NCI-H187 (cell line): ENCODE measurements at places on chromosomes 5 and 9.

GRCh38 chr9:102845827-102846371 is 149.2 kb upstream of the CYLC2 start:
- no peak for DNase-seq

GRCh38 chr5:168317521-168318147 is 26.2 kb downstream of the WWC1 start:
- DNase-seq, result no peak

DNA sequence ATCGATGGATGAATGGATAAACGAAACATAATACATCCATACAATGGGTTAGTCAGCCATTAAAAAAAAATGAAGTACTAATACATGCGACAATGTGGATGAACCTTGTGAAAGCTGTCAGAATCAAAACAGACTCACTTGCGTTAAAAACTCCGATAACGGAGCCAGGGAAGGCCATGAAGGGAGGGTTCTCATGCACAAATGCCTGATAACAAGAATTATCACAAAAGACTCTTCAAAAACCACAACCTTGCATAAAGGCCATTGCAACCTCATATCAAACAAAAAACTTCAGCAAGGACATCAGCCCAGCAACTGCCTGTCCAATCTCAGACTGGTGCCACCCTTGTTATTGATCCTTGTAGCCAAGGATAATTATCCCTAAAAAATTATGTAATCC is 13.7 kb downstream of the ERMP1 start:
- no peak for DNase-seq

GRCh38 chr9:134690301-134690751 is 48.7 kb downstream of the COL5A1 start:
- no peak for DNase-seq

DNA sequence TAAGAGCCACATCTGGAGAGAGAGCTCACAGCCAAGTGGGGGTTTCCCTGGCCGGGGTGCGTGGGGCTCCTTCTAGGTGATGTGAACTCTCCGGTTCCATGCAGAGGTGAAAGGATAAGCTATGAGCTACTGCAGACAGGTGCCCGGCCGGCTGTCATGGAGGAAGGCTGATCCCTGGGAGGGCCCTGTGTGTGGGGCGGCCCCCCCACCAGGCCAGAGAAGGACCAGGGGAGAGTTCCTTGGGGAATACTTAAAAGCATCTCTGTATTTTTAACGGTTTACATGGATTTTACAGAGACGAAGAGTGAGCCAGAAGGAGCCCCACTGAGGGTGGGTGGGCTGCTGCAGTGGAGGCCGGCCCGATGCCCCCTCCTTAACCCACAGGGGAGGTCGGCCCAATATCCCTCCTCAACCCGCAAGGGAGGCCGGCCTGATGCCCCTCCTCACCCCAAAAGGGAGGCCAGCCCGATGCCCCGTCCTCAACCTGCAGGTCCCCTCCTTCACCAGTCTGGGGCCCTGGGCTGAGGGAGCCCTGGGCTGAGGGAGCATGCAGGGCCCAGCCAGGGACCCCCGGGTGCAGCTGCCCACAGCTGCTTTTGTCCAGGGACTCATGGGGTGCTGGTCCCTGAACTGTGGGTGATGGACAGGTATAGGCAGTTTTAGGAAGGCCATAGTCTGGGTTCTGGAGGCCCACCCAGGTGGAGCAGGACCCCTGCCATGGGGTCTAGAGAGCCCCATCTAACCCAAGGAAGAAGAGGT is 31.9 kb downstream of the MRPL36 start:
- DNase-seq, result no peak

DNA sequence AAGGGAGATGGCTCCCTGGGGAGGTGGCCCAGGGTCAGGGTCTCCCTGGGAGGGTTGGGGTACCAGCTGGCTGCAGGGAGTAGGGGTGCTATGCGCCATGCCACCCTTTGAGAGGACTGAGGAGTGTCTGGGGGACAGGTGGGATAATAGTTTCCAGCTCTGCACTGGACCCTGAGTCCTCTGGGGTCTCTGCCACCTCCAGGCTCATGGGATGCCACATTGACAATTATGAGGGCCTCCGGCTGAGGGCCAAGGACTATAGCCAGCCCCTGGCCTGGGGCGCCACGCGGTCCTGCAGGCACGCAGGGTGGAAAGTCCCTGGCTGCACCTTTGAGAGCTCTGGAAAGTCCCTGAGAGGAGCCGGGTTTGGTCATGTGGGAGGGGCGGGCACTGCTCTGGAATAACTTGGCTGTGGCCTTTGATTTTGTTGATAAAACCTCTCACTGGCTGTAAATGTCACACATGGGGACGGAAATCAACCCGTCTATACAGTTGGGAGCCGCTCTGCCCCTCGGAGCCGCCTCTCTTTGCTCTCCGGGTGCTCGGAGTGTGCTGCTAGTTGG is 16.0 kb downstream of the TRAF2 start:
- DNase-seq, result no peak

- no peak for DNase-seq
Measured at GRCh38 chr5:37808945-37809344, 30.9 kb downstream of the GDNF start.

DNA sequence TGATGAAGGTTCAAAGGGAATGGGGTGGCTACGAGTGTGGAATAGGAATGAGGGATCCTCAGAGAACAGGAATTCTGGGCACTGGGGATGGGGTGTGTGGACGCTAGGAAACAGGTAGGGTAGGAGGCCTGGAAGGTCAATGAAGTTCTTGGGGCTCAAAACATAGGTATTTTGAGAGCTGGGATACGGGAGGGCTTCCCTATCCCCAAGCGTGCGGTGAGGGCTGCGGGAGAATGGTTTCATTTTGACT is 718 bp downstream of the QSOX2 start:
- no peak for DNase-seq

DNA sequence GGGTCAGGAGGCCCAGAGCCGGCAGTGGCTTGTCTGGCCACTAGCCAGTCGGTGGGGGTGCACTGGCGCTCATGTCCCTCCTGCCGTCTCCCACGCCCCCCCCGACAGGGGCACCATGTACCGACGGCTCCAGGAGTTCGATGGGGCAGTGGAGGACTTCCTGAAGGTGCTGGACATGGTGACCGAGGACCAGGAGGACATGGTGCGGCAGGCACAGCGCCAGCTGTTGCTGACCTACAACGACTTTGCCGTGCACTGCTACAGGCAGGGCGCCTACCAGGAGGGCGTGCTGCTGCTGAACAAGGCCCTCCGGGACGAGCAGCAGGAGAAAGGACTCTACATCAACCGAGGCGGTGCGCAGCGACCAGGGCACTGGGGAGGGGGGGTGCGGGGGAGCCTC is 8.1 kb downstream of the TTC16 start:
- no peak for DNase-seq

GRCh38 chr5:83662558-83662957 is 58.1 kb downstream of the HAPLN1 start:
- DNase-seq, result no peak

DNA sequence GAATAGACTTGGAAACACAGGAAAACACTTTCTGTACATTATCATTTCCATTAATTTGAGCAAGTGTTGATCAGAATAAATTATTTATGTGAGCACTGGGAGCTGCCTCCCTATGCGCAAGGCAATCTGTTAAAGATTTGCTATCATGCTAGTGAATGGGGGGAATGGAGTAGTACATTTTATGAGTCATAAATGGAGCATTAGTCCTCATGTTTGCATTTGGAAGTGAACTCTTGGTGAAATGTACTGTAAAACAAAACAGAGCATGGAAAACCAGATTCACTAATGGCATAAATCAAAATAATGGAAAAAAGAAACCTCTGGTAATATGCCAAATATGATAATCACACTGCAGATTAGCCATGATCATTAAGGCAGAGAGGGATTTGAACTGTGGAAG is 40.5 kb upstream of the TMC1 start:
- DNase-seq, result no peak

GRCh38 chr9:127336506-127337352 is 60.2 kb upstream of the SLC2A8 start:
- no peak for DNase-seq

GRCh38 chr9:88593537-88594185 is 58.7 kb downstream of the NXNL2 start:
- DNase-seq, result no peak

DNA sequence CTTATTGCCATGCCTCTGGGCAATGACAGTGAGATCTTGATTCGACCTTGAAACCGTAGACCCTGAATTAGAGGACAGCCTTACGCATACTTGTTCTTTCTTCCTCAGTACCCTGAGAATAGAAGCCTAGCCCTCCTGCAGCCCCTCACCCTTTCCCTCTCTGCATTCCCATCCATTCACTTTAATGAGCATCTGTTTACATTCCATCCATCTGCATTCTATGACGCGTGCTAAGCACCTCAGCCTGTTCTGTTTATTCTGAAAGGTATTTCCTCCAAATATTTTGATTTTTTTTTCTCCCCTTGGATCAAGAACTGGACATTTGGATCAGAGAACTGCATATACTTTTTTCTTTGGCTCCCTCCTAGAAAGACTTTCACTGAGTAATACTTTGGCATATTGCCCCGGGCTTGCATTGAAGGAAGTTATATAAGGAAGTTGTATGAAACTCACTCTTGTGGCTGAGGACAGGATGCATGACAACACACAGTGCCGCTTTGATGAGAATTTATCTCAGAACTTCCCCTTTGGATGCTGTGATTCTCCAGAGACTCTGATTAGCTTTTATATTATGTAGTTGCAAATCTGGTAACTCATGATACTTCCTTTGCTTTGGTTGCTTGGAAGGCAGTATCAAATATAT is 15.7 kb downstream of the TMEM8B start:
- no peak for DNase-seq

- no peak for DNase-seq
Measured at GRCh38 chr5:181215997-181216989, 6.8 kb upstream of the TRIM41 start.

GRCh38 chr5:111010783-111011182 is 60.7 kb upstream of the TSLP start:
- no peak for DNase-seq

DNA sequence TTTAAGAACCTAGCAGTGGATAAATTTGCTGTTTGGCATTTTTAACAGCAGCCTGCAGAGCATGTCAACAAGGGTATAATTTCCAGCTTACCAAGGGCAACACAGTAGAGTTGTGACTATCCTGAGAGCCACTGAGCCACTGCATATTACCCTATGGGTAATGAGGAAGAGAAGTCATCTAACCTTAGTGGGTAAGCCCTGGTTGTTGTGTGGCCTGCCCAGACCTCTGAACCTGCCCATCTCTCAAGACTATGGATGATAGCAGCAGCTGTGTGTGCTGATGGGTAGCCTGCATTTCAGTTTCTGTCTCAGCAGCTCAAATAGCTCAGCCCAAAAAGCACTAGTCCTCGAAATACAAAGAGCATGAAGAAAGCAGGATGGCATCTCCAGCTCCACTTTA is 56.1 kb upstream of the PIP5K1B start:
- no peak for DNase-seq

DNA sequence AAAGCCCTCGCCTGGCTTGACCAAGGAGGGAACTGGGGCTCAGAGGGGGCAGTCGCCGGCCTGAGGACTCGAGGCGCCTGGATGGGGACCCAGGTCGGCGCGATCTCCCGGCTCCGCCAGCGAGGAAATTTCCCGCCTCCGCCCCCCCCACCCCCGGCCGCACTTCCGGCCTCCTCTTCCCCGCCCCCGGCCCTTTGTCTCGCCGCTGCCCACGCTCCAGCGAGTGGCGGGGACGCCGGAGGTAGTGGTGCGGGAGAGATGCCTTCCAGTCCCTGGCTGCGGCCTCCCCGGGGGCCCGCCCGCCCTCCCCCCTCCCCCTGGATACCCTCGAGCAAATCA is 448 bp upstream of the GPRIN1 start:
- no peak for DNase-seq

GRCh38 chr5:67188274-67189078 is 8.1 kb downstream of the CD180 start:
- no peak for DNase-seq

DNA sequence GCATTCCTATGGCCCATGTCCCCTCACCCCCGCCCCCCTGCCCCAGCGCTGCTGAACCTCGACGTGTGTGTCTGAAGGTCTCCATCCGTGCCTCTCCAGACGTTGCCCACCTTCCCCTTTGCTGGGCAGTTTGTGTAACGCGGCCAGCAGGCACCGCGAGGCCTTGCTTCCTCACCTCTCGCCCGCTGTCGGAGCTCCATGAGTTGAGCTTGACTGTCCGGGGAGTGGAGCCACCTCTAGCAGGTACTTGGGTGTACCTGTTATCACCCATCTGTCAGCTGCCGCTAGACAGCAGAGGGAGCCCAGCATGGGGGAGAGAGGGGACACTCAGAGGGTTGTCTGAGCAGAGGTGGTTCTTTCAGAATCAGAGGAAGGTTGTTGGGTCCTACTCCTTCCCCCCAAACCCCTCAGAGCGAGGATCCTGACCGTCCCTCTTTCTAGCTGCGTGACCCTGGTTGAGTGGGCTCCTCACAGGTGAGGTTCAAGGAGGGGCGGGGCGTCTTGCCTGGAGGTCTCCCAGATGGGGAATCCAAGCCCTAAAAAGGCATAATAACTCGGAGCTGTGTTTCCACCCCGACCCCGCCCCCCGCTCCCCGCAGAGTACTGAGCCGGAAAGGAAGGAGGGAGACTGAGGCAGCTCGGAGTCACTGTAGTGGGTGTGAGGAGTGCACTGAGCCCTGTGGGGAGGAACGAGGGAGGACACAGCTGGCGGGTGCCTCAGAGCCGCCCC is 184.7 kb downstream of the C9orf50 start:
- DNase-seq, result no peak
